Progenitor cell of endocrine pancreas (in vitro differentiated cells): ENCODE measurements at places on chromosomes 5 and 9.
A peak's percentile ranks its signal among the peaks of the same experiment; 100 is the strongest.

DNA sequence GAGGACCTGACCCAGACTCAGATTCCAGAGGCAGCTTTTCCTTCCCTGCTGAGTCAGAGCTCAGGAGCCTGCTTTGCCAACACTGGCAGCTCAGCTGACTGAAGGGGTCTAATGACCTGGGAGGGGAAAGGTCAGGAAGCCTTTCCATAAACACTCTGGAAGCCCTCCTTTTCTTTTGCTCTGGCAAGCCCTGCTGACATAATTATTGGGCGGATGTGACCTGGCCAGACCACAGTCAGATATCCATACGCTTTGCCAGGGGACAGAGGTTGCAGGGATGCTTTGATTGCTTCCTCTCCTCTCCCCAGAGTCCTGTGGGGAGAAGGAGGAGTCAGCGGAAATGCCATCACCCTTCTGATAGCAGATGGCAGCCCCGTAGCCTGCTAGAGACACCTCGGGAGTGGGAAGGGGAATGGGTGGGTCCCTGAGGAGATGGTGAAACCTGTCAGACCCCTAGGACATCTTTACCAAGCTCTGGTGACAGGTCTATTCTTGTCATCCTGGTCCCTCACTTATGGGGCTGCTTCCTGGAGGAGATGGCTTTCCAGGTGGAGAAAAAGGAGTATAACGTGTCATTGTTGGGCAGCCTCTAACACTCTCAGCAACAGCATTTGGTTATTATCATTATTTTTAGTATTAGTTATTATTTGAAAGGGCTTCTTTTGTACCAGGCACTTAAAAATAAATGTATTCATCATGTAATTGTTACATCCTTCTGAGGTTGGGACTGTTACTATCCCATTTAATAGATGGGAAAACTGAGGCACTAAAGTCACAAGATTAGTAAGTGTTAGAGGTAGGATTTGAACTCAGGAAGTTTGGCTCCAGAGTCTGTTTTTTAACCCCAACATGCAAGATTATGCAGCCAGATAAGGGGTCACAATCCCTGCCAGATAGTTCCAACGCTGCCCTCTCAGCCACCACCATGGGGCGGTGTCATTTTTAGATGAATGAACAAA, 11.6 kb downstream of the COL27A1 start:
- no peaks in the 10 kb centered on the region for H3K27me3 ChIP-seq
- H3K36me3 ChIP-seq: peaks cover 13% of the 10 kb centered on the region
- no peak overlapping the region for H3K27ac ChIP-seq
- no peak overlapping the region for H3K4me3 ChIP-seq
- DNase-seq: no peak

GRCh38 chr5:548256-548655, 24.0 kb upstream of the SLC9A3 start:
- no peaks in the 10 kb centered on the region for H3K4me1 ChIP-seq
- no peak overlapping the region for H3K27ac ChIP-seq
- no peak overlapping the region for H3K4me3 ChIP-seq
- H3K36me3 ChIP-seq: no peaks in the 10 kb centered on the region
- peaks cover 29% of the 10 kb centered on the region for H3K27me3 ChIP-seq
- no peak for DNase-seq

DNA sequence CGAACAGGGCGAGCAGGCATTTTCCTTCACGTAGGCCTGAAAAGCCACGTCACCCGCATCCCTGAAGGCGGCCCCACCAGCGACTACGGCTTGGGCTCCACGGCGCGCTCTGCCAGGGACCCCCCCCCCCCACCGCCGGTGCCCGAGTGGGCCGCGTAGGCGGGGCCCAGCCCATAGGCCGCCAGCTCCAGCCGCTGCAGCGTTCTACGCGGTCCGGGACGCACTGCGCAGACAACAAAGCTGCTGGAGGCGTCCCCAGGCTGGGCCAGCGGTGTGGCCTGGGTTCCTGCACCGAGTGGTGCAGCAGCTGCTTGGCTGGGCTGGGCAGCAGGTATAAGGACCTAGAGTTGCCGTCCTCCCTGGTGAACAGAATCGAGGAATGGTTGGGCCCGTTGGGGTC, 18.3 kb upstream of the BTNL3 start:
- peaks cover 2% of the 10 kb centered on the region for H3K4me1 ChIP-seq
- H3K27ac ChIP-seq: no peak overlapping the region
- no peaks in the 10 kb centered on the region for H3K36me3 ChIP-seq
- DNase-seq: no peak
- peaks cover 3% of the 10 kb centered on the region for H3K27me3 ChIP-seq

- H3K27ac ChIP-seq: no peak overlapping the region
- DNase-seq: no peak
Observed at GRCh38 chr5:160991205-160991604, 139.2 kb upstream of the ATP10B start.

- no peak overlapping the region for H3K4me3 ChIP-seq
- H3K27me3 ChIP-seq: no peaks in the 10 kb centered on the region
- H3K27ac ChIP-seq: no peak overlapping the region
- H3K36me3 ChIP-seq: no peaks in the 10 kb centered on the region
Observed at GRCh38 chr5:74251141-74252035, 389.1 kb downstream of the ENC1 start.

DNA sequence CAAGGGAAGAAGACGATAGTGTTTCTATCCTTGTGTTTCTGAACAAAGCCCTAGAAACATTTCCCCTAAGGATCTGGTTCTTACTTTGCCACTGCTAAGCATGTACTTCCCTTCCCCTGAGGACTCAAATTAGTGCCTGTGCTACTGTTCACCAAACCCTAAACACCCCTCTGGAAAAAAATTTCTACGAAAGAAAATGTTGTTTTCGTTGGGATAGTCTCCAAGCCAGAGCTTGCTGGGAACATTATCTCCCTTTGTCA, 294.6 kb downstream of the BNC2 start:
- H3K27ac ChIP-seq: no peak overlapping the region
- DNase-seq: no peak
- peaks cover 13% of the 10 kb centered on the region for H3K4me1 ChIP-seq
- H3K27me3 ChIP-seq: no peaks in the 10 kb centered on the region

DNA sequence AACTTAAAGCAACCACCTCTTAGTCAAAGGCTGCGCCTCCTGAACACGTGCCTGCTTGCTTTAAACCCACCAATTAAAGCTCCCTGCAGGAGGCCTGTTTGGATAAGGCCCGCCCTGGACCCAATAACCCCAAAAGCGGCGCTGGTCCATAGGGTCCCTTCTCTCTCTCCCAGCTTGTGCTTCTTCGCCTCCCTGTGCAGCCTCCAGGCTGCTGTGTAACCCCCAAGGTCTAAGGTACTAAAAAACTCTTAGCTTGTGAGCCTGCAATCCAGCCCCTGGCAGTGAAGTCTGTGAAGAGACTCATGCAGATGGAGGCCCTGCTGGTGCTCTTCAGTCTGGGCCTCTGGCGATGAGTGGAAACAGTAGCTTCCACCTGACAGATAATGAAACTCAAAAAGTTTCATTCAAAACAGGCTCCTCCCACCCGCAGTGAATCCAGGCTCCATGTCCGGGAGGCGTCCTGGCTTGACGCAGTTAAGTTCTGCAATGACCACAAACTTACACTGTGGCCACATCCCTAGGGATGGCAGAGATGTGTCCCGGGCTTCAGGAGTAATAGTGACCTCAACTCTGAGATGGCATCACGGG, 97.3 kb downstream of the PRRT1B start:
- H3K27me3 ChIP-seq: no peaks in the 10 kb centered on the region
- H3K4me1 ChIP-seq: peaks cover 4% of the 10 kb centered on the region
- no peak for DNase-seq
- no peak overlapping the region for H3K27ac ChIP-seq
- H3K4me3 ChIP-seq: no peak overlapping the region

DNA sequence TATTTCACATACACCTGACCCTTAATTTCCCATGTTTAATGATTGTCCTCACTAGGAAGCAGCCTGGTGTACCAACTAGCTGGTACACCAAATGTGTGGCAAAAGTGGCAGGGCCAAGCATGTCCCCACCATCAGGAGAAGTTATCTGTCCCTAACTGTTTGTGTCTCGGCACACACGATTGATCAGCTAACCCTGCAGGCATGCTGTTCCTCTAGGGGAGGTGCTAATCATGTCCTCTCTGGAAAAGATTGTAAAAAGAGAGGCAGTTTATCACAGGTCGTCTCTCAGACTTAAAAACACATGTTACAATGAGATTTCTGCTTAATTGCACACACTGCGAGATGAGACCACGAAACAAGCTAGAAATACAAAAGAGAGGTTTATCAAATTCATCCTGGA, 342.7 kb downstream of the DIRAS2 start:
- H3K4me3 ChIP-seq: no peak overlapping the region
- H3K36me3 ChIP-seq: no peaks in the 10 kb centered on the region
- DNase-seq: no peak
- H3K4me1 ChIP-seq: peaks cover 5% of the 10 kb centered on the region

GRCh38 chr5:168290902-168291341, 523 bp upstream of the WWC1 start:
- DNase-seq: no peak
- H3K36me3 ChIP-seq: no peaks in the 10 kb centered on the region
- H3K27me3 ChIP-seq: no peaks in the 10 kb centered on the region
- H3K27ac ChIP-seq: peak overlapping the region; percentile 96
- peak overlapping the region; percentile 85 for H3K4me3 ChIP-seq

DNA sequence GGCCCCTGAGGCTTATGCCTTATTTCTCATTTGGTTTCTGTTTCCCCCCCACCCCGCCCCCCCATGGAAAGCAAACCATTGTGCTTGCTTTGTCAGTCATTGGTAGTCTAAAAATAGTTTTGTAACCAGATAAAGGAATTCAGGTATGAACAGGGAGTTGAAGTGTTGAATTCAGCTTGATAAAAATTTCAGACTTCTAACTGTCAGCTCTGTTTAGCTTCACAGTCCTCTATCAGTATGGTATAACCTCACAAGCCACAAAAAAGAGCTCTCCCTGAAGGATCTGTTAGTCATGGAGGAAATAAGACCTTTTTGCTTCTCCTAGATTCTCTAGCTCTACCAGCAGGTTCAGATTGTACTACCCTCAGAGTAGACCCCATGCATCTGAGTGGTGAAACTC, 378.1 kb downstream of the TMEM38B start:
- DNase-seq: no peak
- H3K4me3 ChIP-seq: no peak overlapping the region
- no peaks in the 10 kb centered on the region for H3K27me3 ChIP-seq
- H3K36me3 ChIP-seq: no peaks in the 10 kb centered on the region

GRCh38 chr5:172733974-172734346, 37.0 kb downstream of the DUSP1 start:
- H3K27ac ChIP-seq: peak overlapping the region; percentile 19
- no peaks in the 10 kb centered on the region for H3K36me3 ChIP-seq
- no peak overlapping the region for H3K4me3 ChIP-seq
- peaks cover 5% of the 10 kb centered on the region for H3K27me3 ChIP-seq
- peaks cover 8% of the 10 kb centered on the region for H3K4me1 ChIP-seq
- DNase-seq: no peak

DNA sequence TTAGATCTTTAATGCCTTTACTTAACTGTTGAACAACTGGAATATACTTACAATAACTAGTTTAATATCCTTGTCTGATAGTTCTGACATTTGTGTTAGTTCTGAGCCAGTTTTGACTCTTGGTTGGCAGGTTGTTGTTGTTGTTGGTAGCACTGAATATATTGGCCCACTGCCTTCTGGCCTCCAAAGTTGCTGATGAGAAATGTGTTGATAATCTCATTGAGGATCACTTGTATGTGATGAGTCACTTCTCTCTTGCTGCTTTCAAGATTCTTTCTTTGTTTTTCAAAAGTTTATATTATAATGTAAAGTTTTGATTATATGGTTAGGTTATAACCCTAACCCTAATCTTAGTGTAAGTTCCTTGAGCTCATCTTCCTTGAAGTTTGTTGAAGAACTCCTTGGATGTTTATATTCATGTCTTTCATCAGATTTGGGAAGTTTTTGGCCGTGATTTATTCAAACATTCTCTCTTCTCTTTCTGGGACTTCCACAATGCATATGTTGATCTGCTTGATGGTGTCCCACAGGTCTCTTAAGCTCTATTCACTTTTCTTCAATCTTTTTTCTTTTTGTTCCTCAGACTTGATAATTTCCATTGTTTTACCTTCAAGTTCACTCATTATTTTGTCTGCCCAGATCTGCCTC, 149.7 kb downstream of the FGF18 start:
- H3K36me3 ChIP-seq: no peaks in the 10 kb centered on the region
- H3K4me3 ChIP-seq: no peak overlapping the region
- no peak for DNase-seq
- H3K27me3 ChIP-seq: no peaks in the 10 kb centered on the region
- H3K4me1 ChIP-seq: no peaks in the 10 kb centered on the region
- no peak overlapping the region for H3K27ac ChIP-seq

GRCh38 chr5:1722877-1723276, 76.8 kb downstream of the MRPL36 start:
- no peaks in the 10 kb centered on the region for H3K4me1 ChIP-seq
- no peak for DNase-seq
- H3K27ac ChIP-seq: no peak overlapping the region
- peaks cover 35% of the 10 kb centered on the region for H3K27me3 ChIP-seq
- peaks cover 2% of the 10 kb centered on the region for H3K36me3 ChIP-seq

DNA sequence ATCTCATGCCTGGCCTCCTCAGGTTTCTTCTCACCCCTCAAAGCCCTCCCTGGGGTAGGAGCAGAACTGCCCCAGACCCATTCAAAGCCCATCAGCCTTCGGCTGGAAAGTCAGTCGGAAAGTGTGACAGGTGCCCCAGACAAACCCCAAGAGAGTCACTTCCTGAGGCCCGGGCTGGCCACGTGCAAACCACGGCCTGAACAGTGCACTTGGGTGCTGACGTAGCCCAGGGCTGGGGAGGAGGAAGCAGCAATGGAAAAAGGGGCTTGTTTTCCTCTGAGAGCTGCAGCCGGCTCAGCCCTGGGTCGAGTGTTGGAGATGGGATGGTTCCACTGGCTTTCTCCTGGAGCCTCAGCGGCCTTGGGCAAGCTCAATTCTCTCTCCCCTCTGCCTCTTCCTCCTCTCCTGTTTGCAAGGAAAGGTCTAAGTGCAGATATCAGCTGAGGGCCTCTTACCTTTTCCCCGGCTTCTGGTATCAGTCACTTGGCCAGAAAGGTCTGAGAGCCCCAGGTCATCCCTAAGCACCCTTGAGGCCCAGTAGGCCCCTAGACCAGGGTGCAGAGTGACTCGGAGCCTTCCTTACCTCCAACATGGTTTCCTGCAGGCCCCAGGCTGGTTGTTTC, 5.9 kb upstream of the EGR1 start:
- H3K36me3 ChIP-seq: no peaks in the 10 kb centered on the region
- H3K27me3 ChIP-seq: peaks cover 32% of the 10 kb centered on the region
- peaks cover 2% of the 10 kb centered on the region for H3K4me1 ChIP-seq
- H3K4me3 ChIP-seq: no peak overlapping the region
- no peak overlapping the region for H3K27ac ChIP-seq
